ENCODE measurements at places on chromosomes 7 and 10.

GRCh38 chr7:42858570-42858969 lies 53.3 kb downstream of the C7orf25 start:
- DNase-seq: no peak

DNA sequence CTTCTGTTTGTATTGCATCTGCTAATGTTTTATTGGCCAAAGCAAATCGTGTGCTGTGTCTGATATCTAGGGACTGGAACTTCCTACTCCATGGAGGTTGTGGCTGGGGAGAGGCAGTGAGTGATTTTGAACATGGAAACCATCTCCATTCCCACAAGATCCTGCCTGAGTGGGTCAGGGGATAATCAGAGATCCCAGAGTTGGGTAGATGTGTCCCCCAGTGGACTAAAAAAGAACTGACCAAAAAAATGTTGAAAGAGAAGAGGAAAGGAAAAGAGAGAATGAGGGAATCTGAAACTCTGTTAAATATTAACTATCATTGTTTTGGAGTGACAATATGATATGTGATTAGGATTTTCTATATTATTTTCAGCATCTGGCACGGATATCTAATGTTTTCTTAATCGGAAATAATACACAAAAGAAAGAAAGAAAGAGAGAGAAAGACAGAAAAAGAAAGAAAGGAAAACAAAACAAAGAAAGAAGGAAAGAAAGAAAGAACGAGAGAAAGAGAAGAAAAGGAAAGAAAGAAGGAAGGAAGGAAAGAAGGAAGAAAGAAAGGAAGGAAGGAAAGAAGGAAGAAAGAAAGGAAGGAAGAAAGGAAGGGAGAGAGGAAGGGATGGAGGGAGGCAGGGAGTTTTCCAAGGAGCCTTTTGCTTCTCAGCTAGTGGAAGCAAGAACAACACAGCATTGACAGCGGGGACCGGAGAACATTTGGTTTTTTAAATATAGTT lies 638.5 kb downstream of the CCSER2 start:
- DNase-seq: no peak

DNA sequence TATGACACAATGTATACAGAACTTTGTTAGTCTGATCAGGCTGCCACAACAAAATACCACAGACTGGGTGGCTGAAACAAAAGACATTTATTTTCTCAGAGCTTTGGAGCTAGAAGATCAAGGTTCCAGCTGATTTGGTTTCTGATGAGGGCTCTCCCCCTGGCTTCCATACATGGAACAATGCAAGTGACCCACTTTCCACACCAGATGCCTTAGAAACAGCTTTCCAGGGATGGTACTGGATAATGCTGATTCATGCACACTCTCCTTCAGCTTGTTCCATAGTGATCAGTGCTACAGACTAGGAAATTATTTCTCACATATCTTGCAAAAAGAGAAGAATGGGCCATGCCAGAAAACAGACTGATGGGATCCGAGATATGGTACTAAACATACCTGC lies 1274.9 kb upstream of the SORCS1 start:
- no peak for DNase-seq

- DNase-seq: no peak
Measured at GRCh38 chr7:132207782-132208181, 368.5 kb downstream of the PLXNA4 start.

DNA sequence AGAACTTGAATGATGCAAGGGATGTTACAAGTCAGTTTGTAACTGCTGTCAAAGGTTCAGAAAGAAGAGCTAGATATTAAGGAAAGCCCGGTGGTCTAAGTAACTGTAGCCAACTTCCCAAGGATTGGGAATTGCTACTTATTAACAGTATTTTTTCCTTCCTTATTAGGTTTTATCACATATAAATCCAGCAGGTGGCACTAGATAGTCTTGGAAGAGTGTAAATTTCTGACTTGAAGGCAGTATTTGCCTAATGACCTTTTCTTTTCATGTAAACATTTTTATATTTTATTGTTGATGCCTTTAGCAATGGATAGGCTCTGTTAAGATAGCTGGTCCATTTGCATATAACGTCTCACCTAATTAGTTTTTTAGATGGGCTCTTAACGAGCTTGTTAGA lies 51.2 kb downstream of the ANLN start:
- no peak for DNase-seq

DNA sequence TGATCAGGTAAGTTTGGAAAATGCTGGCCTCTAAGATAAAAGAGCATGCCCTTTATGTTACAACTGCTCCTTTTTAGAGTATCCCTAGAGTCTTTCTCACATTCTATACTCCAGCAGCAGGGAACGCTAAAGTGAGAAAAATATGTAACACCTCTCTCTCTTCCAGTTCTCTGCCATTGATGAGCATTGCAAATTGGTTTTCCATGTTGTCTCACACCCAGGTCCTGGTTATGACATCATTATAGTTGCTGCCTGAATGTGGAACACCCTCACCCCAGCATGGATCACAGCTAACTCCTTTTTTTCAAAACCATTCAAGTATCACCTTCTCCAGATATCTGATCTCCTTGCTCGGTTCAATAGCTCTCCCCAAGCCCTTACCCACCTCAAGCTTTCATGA lies 84.4 kb downstream of the DGKI start:
- no peak for DNase-seq

DNA sequence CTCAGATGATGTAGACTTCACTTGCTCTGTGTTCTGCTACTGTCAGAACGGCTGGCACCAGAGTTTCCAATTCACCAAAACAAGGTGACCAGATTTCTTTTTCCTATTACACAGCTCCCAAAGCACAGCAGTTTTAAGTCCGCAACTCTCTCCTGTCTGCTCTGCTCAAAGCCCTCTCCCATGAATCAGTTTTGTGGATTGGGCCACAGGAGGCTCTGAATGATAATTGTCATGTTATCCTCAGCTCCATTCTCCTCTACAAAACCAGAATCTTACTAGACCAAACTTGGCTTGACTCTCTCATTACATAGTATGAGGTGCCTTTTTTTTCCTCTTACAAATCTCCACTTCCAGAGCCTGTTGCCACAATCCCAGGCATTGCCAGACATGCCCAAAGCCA lies 223.5 kb downstream of the SNX13 start:
- no peak for DNase-seq

DNA sequence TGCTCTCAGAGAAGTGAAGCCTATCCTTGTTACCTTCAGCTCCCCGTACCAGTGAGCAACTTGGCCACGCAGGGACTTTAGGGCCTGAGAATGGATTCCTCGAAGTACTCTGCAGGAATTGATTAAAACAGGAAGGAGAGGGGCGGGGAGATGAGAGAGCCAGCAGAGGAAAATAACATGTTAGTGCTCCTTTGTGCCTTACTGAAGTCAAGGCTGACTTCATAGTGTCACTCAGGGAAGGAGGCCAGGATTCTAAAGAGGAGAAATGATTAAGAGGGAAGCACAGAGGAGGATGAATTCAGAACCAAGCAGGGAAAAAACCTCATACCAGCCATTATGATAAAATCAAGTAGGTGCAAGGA lies 195.6 kb upstream of the RHOBTB1 start:
- DNase-seq: no peak

DNA sequence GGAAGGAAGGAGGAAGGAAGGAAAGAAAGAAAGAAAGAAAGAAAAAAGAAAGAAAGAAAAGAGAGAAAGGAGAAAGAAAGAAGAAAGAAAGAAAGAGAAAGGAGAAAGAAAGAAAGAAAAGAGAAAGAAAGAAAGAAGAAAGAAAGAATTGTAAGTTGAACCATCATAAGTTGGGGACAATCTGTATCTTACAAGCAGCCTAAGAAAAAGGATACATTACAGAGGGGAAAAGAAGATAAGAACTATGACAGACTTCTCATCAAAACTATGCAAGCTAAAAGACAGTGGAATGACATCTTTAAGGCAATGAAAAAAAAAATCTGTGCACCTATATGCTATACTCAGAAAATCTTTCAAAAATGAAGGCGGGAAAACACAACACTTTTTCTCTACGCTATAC lies 50.3 kb upstream of the SP4 start:
- DNase-seq: no peak

DNA sequence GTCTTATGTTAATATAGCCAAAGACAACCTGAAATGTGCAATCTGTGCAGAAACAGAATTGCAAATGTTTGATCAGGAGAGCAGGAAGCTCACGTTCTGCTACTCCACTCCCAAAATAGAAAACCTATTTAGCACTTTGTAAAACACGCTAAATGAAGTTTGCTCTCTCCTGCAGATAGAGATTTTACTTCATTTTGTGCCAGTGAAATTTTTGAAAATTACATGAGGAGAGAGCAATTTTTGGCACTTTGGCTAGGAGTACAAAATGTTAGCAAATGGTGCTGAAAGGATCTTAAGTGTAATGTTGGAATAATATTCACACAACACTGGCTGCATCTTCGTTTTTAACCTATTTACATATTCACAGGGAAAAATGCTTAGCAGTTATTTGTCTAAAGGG lies 61.9 kb downstream of the SEM1 start:
- DNase-seq: no peak

- no peak for DNase-seq
Measured at GRCh38 chr10:102650655-102651454, 6.6 kb downstream of the TRIM8 start.

GRCh38 chr7:91181949-91182348 lies 82.3 kb upstream of the FZD1 start:
- DNase-seq: no peak

DNA sequence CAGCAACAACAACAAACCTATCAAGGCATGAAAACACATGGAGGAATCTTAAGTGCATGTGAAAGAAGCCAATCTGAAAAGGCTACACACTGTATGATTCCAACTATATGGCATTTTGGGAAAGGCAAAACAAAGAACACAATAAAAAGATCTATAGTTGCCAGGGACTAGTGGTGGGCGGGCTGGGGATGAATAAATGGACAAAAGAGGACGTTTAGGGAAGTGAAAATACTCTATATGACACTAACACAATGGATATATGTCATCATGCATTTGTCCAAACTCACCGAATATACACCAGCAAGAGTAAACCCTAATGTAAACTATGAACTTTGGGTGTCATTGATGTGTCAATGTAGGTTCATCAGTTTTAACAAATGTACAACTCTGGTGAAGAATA lies 89.1 kb downstream of the SEMA3E start:
- DNase-seq: no peak

DNA sequence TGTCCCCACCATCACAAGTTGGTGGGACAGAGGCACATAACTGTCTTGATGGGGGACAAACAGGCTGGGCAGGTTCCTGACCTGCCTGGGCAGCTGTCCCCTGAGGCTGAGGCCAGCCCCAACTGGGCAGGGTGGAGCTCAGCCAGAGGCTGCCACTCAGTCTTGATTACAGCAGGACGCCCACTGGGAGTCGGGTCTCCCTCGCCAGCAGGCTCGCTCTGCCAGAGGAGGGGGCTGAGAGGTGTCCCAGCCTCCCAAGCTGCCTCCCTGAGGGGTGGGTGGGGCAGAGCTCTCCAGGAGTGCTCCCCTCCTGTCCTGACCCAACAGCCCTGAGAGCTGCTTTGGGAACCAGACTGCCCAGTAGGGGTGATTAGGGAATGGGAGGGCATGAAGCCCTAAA lies 1.8 kb upstream of the CAMK2G start:
- no peak for DNase-seq

DNA sequence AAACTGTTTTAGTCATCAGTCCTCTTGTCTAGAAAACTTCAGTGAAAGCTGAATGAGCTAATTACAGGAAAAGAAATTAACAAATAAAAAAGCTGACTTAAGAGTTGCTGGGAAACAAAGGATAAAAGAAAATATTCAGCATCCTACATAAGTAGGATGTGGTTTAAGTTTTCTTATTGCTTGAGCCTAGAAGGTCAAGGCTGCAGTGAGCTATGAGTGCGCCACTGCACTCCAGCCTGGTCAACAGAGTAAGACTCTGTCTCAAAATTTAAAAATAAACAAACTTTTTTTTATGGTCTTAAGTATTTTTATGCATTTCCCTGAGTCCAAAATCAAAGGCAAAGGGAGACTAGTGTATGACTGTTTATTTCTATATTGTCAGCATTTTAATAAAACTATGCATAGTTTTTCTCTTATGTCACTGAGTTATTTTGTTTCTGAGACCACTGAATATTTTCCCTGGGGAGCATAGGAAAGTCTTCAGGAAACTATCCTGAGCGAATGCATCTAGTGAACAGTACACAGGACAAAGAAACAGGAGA lies 40.0 kb upstream of the LRRN3 start:
- DNase-seq: no peak

DNA sequence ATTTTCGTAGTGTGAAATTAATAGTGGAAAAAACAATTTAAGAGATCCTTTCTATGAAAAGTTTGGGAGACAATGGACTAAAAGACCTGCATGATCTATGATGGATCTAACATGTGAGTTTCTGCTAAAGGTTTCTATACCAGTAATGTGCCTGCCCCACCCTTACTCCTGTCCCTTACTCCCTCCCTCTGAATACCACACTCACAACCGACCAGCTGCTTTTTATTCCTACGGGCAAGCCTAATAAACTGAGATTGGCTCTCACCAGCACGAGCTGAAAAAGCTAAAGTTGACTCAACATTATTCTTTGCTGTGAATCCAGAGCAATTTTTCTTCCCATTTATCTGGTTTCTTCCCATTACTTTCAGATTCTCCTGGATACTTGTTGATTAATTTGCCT lies 17.8 kb upstream of the REEP3 start:
- no peak for DNase-seq

GRCh38 chr7:109529712-109530111 lies 960.0 kb downstream of the DNAJB9 start:
- DNase-seq: no peak

GRCh38 chr10:17037910-17038309 lies 91.7 kb downstream of the CUBN start:
- no peak for DNase-seq

DNA sequence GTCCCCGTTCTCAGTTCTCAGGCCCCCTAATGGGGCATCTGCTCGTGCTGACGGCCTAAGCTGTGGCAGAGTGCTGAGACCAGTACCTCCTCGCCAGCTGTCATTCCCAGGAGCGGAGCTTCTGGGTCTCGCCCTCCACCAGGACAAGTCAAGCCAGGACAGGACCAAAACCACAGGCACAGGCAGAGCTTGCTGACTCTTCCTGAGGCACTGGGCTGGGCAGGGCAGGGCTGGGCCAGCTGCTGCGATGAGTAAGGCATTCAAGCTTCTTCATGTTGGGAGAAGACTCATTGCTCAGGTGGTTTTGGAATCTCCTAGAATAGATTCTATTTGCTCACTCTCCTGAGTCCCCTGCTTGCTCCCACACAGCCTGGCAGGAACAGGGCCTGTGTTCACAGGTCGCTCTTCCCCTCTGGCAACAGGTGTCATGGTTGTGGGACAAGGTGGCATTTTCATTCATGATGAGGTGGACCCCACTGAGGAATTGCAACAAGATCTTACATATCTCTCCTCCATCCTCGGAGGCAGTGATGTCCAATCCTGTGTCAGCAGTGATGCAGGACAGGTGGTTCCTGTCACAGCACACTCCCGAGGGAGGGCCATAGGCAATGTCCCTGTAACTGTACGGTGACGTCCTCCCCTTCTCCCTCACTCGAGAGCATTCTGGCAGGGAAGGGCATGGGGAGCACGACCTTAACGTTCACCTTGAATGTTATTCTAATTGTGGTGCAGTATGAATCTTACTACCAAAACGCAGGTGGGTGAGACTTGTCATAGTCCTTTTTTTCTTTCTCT lies 17.0 kb upstream of the SH3PXD2A start:
- no peak for DNase-seq
